ENCODE measurements at places on chromosomes 1 and 21. TPM values are rescaled to one million over a fixed set of nuclear protein-coding genes. Genes with fewer than 3 reads are reported as not detected.

The ADAM30 gene
- total RNA-seq = not detected

GRCh38 chr1:11529763-11530730, 51.1 kb downstream of the DISP3 start:
- no peak for DNase-seq

The TENT5C gene
- total RNA-seq = 0.07 TPM

The LMOD1 gene
- total RNA-seq = 0.07 TPM

DNA sequence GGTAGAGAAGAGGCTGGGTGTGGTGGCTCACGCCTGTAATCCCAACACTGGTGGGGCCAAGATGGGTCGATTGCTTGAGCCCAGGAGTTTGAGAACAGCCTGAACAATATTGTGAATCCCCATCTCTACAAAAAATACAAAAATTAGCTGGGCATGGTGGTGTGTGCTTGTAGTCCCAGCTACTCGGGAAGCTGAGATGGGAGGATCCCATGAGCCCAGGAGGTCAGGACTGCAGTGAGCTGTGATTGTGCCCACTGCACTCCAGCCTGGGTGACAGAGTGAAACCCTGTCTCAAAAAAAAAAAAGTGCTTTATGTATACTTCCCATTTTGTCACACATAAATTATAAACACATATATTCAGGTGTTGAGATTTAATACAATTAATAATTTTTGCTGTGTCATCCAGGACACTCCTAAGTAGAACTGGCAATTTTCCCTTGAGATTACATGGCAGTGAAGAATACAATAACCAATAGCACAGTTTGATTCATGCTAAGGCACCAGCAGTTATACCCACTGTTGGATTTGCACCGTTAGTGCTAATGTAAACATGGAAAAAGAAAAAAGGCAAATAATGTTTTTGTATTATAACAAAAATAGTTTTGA, 15.5 kb downstream of the GABPB2 start:
- no peak for DNase-seq

DNA sequence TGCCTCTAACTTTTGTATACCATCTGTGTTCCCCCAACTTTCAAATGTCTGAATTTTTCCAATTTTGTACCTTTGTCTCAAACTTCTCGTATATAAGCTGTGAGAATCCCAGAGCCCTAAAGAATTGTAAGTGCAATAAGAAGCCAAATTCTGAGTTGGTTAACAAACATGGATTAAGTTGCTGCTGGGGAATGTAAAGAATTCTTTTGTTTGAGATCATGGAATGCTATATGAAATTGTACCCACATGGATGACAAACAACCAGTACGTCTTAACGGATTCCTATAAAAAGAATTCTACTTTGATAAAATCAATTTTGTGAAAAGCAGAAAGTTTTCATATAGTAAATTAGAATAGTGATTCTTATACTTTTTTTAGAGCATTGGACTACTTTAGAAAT, 72.4 kb upstream of the CYP2J2 start:
- no peak for DNase-seq

DNA sequence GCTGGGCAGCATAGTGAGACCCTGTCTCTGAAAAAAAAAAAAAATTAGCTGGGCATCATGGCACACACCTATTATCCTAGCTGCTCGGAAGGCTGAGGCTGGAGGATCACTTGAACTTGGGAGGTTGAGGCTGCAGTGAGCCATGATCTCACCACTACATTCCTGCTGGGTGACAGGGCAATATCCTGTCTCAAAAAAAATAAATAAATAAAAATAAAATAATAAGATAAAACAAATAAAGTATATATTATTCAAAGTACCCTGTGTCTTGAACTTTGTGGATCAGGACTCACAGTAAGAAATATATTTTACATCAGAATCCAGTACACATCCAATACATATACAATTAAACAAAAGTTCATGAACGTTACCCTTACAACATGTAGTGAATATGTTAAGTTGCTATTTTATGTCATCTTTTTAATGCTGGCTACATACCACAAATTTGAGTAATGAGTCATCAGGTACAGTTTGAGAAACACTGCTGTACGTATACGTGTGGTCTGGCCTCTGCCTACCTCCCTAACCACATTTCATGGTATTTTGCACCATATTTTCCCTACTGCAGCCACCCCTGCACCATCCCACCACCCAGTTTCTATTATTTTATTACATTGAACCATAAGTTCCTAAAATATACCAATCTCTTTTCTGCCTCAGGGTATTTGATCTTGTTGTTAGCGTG, 4.4 kb downstream of the NME7 start:
- DNase-seq = no peak

The STUM gene
- not detected for total RNA-seq

GRCh38 chr1:228810878-228811711, 75.8 kb downstream of the RHOU start:
- DNase-seq = no peak

DNA sequence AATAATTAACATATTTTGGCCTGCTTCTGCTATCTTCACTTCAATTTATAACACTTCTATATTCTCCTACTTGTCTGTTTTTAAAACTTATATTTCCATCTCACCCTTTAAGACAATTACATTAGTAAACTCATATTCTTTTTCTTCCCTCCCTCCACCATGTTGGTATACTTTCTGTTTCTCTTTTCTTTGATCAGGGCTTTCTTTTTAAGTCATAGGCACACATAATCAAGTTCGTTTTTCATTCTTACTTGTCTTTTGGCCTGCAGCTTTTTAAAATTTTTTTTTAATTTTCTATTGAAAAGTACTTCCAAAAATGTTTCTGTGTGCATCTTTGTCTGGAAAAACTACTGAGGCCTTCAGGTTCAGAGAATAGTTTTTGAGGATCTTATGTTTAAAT, 2.3 kb downstream of the PYHIN1 start:
- no peak for DNase-seq

Measured in pulmonary artery endothelial cell (primary cell).